ENCODE measurements at places on chromosomes 11 and 22.

GRCh38 chr11:89182773-89183518, 5.3 kb downstream of the TYR start:
- no peak for DNase-seq

GRCh38 chr11:7657306-7658025, 15.8 kb downstream of the CYB5R2 start:
- DNase-seq = peak; percentile 73

- DNase-seq = no peak
These were observed 7.0 kb downstream of the SEPTIN3 start for GRCh38 chr22:41976070-41976901.

DNA sequence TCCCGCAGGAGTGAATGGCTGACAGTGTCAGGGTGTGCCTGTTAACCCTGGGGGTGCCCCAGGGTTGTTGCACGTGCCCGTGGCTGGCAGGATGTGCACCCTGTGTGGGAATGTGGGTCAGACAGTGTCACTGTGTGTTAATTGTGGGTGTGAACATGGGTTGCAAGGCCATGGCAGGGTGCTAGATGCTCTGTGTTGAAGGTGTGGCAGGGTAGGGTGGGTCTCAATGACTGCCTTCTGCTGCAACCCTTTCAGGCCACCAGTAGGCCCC, 8.3 kb downstream of the RIN1 start:
- peak; percentile 69 for DNase-seq
